HFFc6 (cell line): ENCODE measurements at places on chromosomes 3 and 15. TPM values are rescaled to one million over a fixed set of nuclear protein-coding genes. Genes with fewer than 3 reads are reported as not detected.

HACD3 gene
- 59.5 to 66.9 TPM (median 63.4 TPM) in 3 replicates for total RNA-seq

CPNE4 gene
- total RNA-seq, result not detected in 3 replicates

DNA sequence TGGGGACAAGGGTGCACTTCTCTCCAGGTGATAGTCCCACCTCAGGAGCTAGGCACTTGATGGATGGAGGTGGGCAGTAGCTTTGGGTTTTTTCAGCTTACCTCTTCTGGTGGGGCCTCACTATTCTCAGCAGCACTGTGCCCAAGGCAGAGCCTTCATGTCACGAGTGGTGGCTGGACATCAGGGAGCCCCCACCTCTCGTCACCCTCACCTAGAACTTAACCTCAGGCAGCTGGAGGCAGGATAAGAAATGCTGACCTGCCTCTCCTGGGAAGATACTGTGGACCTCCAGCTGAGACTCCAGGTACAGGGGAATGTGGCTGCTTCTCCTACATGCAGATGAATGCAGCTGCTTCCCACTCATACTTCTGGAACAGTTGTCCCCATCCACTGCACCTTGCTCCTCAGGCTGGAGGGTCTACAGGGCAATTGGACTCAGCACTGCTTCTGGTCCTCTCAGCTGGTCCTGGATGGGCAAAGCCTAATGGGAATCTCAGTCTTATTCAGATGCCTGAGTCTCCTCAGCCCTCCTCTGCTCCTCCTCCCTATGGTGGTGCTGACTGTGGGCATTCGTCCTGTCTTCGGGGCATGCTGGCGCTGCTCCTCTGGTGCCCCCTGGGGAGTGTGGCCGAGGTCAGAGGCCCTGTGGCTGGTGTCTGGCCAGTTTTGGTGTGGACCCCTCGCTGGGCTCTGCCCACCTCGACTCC lies 129.9 kb downstream of the KLF13 start:
- H3K4me3 ChIP-seq, result no peak overlapping the region
- H3K4me1 ChIP-seq, result peaks cover 19% of the 10 kb centered on the region
- no peaks in the 10 kb centered on the region for H3K36me3 ChIP-seq
- 0 out of 2 replicates have a peak, but pooled peaks cover 4% of the 10 kb centered on the region for H3K27me3 ChIP-seq
- DNase-seq, result no peak

- H3K27me3 ChIP-seq, result no peaks in the 10 kb centered on the region
- H3K27ac ChIP-seq, result no peak overlapping the region
- no peak overlapping the region for H3K4me3 ChIP-seq
- DNase-seq, result no peak
- peaks cover 24% of the 10 kb centered on the region for H3K36me3 ChIP-seq
Observed at GRCh38 chr3:129460155-129460554, 20.1 kb downstream of the IFT122 start.

DNA sequence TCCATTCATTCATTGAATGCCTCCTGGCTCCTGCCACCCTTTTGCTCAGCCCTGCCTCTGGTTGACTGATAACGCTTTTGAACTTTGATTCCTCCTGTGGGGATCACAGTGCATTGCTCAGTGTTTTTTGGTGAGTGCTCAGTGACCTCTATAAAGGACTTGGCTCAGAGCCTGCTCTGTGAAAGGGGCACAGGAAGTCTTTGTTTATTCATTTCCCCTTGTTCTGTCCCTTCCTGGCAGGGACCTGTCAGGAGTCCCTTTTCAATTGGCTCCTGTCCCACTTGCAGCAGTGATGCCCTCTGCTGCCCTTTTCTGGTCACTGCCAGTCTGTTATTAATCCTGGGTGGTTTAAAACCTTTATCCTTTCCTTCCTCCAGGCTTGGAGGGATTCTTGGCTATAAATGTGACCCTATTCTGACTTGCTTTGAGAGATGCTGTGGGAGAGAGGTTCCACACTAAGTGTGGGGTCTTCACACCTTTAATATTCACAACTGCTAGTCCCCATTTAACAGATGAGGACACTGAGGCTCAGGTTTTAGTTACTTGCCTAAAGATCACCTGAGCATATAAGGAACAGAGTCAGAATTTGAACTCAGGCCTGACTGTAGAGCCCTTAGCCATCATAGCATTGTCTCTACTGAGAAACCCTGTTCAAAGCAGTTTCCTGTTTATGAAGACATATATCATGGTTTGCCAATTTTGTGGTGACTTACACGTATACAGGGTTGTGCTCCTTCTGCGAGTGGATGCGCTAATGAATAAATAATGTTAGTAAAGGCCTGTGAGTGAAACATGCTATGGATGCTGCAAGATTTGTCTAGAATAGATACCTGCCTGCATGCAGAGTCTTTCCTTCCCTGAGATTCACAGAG lies 23.2 kb upstream of the TATDN2 start:
- H3K4me1 ChIP-seq, result peaks cover 59% of the 10 kb centered on the region
- H3K27me3 ChIP-seq, result no peaks in the 10 kb centered on the region; the same call in 1 of the 2 replicates
- H3K4me3 ChIP-seq, result no peak overlapping the region
- DNase-seq, result peak; percentile 67

- H3K27me3 ChIP-seq, result no peaks in the 10 kb centered on the region
- H3K36me3 ChIP-seq, result no peaks in the 10 kb centered on the region
- peak overlapping the region; percentile 56 for H3K4me3 ChIP-seq
- DNase-seq, result peak; percentile 90
- H3K27ac ChIP-seq, result peak overlapping the region; percentile 63
Observed at GRCh38 chr3:98986073-98986472, 84.6 kb upstream of the DCBLD2 start.

- H3K36me3 ChIP-seq, result no peaks in the 10 kb centered on the region
- H3K27ac ChIP-seq, result no peak overlapping the region
Observed at GRCh38 chr15:45773149-45773548, 138.3 kb downstream of the SQOR start.
